ENCODE measurements at places on chromosomes 7 and 10.

DNA sequence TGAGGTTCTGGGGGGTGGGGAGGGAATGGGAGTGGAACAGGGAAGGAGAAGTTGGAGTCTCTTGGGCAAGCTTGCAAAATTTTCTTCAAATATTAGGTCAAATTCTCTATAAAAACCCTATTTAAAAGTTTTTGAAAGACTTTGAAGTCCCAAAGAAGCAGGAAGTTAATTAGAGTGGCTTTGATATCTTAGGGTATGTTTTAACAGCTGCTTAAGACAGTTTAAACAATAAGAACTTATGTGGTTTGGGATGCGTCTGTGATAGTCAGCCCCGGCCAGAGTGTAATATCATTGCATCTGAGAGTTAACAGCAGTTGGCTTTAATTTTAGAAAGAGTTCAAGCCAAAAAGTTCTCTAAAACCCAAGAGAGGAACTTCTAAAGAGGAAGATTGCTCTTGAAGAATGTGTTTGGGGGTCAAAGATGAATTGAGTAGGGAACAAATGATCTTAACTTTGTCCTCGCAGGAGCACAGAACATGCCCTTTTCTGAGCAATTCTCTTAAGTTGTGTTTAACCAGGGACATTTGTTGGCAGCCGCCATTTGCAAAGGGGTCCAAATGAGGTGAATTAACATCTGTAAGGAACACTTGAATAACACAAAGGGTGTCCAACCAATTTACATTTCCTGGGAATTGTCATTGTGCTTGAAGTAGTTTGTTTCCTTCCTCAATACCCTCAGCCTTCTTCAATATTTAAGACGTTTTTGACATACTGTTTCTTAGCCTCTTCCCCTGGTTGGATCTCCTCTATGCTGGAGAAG lies 182.4 kb downstream of the PTEN start:
- DNase-seq = peak; percentile 37

DNA sequence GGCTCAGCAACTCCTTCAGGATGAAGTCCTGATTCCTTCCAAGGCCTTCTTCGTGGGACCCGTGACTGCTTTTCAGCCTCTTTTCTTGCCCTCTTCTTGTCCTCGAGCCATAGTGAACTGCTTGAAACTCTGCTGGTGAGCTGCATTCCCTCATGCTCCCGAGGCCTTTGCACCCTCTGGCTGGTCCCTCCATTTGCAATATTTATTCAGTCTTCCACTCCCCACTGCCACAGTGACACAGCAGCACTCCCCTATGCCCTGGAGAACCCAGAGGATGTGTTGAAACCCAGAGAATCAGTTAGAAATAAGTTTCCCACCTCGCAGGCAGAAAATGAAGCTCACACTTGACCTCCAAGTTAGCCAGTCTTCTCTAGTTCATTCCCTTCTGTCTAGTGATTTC lies 22.3 kb upstream of the GAD2 start:
- no peak for DNase-seq

- no peak for DNase-seq
Observed at GRCh38 chr7:101436857-101437576, 74.3 kb downstream of the COL26A1 start.

DNA sequence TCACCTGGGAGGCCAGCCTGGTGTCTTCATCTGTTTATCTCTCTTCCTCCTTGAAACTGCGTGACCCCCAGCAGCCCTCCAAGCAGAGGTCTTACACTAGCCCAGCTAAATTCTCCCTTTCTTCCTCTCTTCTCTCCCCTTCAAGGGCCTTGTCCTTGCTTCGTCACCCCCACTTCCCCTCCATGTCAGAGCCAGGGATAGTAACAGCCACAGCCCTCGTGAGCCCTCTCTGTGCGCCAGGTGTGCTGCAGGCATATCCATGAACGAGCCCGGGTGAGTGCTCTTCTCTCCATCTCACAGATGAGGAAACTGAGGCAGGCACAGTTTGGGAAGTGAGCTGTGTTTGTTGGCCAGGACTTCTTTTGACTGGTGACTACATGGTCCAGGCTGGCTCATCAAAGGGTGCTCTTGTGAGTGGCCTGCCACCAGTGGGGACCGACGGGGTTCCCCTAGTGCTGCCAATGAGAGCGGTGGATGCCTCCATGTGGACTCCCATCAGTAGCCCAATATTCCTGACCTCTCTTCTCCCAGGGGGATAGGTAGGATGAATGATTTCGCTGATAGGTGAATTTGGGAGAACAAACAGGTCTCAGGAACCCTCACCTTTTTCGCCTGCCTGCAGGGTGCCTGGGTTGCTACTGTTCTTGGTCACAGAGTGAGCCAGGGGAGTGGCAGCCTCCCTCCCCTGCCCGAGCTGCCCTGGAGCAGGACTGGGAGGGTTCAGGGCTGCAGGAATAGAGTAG lies 38.1 kb downstream of the ADRA2A start:
- no peak for DNase-seq

DNA sequence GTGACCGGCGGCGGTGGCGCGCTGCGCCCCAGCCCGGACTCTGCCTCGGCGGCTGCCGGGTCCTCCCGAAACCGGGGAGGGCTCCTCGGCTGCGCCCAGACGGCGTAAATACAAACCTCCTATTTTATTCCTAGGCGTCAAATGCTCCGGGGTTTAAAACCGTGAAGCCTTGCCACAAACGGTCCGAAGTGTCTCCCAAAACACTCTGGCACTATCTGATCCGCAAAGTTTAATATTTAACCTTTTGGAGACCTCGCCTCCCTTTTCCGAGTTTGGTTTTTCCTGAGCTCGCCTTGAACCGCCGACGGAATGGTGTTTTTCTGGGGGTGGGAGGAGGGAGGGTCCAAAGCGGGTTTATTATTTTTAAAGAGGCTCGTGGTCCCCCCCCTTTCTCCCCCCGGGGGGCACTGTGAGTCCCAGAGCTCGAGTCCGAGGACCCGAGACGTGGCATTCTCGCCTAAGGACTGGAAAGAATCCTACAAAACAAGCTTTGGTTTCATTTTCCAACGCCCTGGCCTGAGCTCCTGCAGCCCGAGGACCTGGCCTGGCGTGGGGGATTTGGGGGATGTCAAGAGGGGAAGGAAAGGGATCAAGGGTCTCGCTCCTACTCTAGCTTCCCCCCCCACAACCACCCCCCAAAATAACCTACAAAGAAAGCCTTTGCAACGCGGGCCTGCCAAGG lies 1.8 kb downstream of the TNRC18 start:
- peak; percentile 93 for DNase-seq

GRCh38 chr7:130921391-130922180 lies 187.6 kb upstream of the KLF14 start:
- DNase-seq = peak; percentile 75

DNA sequence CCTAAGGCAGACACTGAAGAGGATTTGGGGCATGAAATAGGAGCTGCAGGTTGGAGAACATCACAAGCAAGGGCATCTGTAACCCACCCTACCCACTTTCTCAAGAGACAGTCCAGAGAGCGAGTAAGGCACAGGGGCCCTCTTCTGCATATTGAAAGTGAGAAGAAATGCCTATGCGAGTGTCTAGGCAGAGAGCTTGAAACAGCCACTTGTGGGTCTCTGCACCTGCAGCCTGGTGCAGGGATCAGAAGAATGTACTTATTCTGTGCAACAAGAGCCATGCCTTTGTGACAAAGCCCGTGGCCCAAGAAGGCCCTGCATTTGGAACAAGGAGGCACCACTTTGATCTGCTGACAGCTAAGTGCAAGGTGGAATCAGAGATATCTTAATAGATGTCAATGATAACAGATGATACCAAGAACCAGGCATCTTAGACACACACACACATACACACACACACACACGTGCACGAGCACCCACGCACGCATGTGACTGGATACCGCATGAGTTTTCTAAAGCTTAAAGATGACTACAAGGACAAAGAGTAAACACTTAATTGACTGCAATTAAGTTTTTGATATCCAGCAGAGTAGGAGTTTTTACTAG lies 89.3 kb downstream of the NPSR1 start:
- DNase-seq = no peak

DNA sequence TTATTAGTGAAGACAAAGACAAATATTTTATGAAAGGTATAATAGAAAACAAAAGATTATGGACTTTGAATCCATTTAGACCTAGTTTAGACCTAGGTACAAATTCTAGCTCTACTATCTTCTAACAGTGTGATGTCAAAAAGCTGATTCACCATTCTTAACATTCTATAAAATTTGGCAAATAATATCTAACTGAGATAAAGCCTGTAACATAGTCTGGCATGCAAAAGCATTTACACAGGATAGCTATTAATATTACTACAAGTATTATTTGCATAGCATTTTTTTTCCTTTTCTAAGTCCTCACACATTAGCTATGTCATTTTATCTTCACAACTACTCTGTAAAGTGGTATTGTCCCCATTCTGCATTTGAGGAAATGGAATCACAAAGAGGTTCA lies 179.6 kb upstream of the LRRTM3 start:
- DNase-seq = no peak
